ENCODE measurements at places on chromosomes 1 and 21. TPM values are rescaled to one million over a fixed set of nuclear protein-coding genes. Genes with fewer than 3 reads are reported as not detected.

The LRRC7 gene
- not detected for total RNA-seq

The KCNE2 gene
- total RNA-seq = not detected

- DNase-seq = no peak
Measured at GRCh38 chr1:172408958-172409357, 11.5 kb upstream of the C1orf105 start.

GRCh38 chr1:185846672-185847444 is 112.7 kb downstream of the HMCN1 start:
- no peak for DNase-seq

GRCh38 chr1:8211251-8211882 is 106.5 kb upstream of the SLC45A1 start:
- DNase-seq = no peak

GRCh38 chr1:230861489-230861888 is 6.8 kb downstream of the C1orf198 start:
- DNase-seq = peak; percentile 73

DNA sequence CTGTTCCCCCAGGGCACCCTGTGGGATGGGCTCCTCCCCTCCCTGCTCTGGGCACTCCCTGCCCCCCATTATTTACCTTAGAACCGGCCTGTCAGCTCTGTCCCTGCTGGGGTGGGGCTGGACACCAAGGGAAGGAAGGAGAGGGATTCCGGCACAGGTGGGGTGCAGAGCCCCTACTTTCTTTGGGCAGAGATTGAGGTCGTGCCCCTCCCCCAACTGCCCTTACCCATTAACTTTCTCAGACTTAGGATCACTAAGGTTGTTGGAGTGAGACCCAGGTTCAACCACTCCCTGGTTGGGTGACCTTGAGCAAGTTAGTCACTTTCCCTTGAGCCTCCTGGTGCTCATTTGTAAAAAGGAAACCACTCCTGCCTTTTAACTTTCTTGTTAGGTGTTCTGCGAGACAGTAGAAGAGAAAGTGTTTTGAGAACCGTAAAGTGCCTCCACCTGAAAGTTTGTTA is 57.0 kb upstream of the SYNC start:
- no peak for DNase-seq

- DNase-seq = no peak
Measured at GRCh38 chr1:14659913-14660312, 61.4 kb downstream of the KAZN start.

DNA sequence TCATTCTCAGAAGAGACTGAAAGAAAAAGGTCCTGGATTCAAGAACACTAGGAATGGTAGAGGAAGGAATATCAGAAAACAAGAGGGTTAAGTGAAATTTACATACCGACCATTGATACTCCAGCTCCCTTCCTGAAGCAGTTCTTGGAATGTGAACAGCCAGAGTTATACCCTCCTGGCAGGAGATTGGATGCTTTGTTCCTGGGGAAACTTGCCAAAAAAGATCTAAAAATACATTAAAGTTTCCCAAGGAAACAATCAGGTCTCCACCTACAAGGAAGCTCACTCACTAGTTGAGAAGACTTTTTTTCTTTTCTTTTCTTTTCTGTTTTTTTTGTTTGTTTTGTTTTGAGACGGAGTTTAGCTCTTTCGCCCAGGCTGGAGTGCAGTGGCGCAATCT is 91.1 kb downstream of the HLX start:
- DNase-seq = no peak

- DNase-seq = no peak
Measured at GRCh38 chr1:1250786-1251284, 4.3 kb upstream of the C1QTNF12 start.

GRCh38 chr1:172147541-172147940 is 272.9 kb upstream of the C1orf105 start:
- no peak for DNase-seq

- DNase-seq = no peak
Measured at GRCh38 chr1:27755865-27756264, 17.2 kb upstream of the STX12 start.

- no peak for DNase-seq
Measured at GRCh38 chr1:198443365-198444233, 96.9 kb downstream of the ATP6V1G3 start.

GRCh38 chr1:33344896-33345560 is 24.1 kb upstream of the A3GALT2 start:
- no peak for DNase-seq

DNA sequence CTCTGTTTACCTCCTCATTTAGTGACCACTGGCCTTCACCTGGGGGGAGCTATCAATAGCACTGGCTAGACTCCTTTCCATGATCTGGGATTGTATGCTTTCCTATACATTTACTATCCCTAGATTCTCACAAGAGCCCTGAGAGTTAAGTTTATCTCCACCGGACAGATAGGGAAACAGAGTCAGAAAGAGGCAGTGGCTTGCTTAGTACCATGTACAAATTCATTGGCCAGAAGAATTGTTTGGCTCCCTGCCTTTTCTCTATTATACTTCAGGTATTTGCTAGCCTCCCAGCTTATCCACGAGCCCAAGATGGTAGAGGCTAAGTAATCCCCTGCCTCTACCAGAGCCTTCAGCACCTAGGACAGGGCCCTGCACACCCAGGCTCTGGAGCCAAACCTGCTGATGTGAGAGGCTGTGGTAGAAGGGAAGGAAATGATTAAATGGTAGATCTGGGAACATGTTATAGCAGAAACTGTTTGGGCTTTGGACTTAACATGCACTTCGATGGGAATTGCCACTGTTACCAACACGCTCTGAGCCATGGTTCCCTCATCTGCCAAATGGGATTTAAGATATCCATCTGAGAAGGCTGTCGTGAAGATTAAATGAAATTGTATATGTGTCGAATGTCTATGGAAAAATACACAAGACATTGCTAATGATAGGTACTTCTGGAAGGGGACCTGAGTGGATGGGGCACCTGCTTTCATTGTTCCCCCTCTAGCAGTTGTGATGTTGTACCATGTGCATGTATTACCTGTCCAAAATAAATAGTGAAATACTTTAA is 3.1 kb upstream of the BLACAT1 start:
- DNase-seq = peak; percentile 76

DNA sequence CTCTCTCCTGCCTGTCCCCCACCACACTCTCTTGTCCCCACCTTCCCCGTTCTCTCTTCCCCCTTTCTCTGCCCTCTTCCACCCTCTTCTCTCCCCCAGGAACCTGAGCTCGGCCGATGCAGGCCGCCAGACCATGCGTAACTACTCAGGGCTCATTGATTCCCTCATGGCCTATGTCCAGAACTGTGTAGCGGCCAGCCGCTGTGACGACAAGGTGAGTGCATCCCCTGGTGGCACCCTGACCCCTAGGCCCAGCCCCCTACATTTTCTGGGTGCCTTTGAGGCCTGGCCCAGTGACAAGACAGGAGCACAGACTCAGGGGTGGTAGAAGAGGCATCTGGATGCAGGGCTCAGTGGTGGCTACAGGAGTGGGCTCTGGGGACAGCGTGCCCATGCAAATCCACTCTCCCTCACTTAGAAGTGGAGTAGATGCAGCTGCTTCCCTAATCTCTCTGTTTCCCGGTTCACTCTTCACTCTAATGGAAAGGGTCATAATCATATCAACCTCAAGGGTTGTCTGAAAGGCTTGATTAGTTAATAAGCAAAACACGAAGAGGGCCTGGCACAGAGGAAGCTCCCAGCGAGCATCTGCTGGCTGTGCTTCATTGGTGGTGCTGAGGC is 37.0 kb downstream of the PKP1 start:
- DNase-seq = no peak

Data from H9 (cell line).